ENCODE measurements at places on chromosomes 4 and X. TPM values are rescaled to one million over a fixed set of nuclear protein-coding genes. Genes with fewer than 3 reads are reported as not detected.

TEC gene
- total RNA-seq, result 3.8 TPM

MMGT1 gene
- total RNA-seq, result 24.6 TPM

PRDM5 gene
- 6.0 TPM for total RNA-seq

SERTM2 gene
- not detected for total RNA-seq

RPA4 gene
- 3.2 TPM for total RNA-seq

POU3F4 gene
- not detected for total RNA-seq

EGFL6 gene
- total RNA-seq, result not detected

RAB33A gene
- total RNA-seq, result 3.0 TPM

SRD5A3 gene
- total RNA-seq, result 15.9 TPM

UCHL1 gene
- total RNA-seq, result 205 TPM

ERCC6L gene
- total RNA-seq, result 0.12 TPM

FAM184B gene
- total RNA-seq, result not detected

C4orf36 gene
- 1.5 TPM for total RNA-seq

SPANXA1 gene
- total RNA-seq, result not detected

EMCN gene
- 24.5 TPM for total RNA-seq

BRS3 gene
- total RNA-seq, result not detected

MAGEA11 gene
- total RNA-seq, result not detected

PABPC4L gene
- total RNA-seq, result 7.6 TPM

FAM199X gene
- total RNA-seq, result 52.8 TPM

SRPX2 gene
- 97.9 TPM for total RNA-seq

ZNF732 gene
- 0.60 TPM for total RNA-seq

TCEAL8 gene
- total RNA-seq, result 28.9 TPM

EGF gene
- total RNA-seq, result 0.12 TPM

LEF1 gene
- total RNA-seq, result 2.2 TPM
